ENCODE measurements at places on chromosomes 1 and 21. TPM values are rescaled to one million over a fixed set of nuclear protein-coding genes. Genes with fewer than 3 reads are reported as not detected.

Gene SELENON
- 20.0 TPM for total RNA-seq

Gene PSRC1
- total RNA-seq, result 8.5 TPM

Gene CRB1
- not detected for total RNA-seq

Gene ANKRD35
- 0.81 TPM for total RNA-seq

Gene RUNX3
- total RNA-seq, result under 0.01 TPM

Gene TRIM67
- total RNA-seq, result not detected

Gene SLC9C2
- 2.0 TPM for total RNA-seq

Gene EFNA1
- 82.9 TPM for total RNA-seq

Gene RBP7
- not detected for total RNA-seq

Gene ACADM
- 29.7 TPM for total RNA-seq

Gene C1orf210
- total RNA-seq, result not detected
